Inflammatory macrophage (primary cell): ENCODE measurements at places on chromosomes 6 and 20.
A peak's percentile ranks its signal among the peaks of the same experiment; 100 is the strongest.

DNA sequence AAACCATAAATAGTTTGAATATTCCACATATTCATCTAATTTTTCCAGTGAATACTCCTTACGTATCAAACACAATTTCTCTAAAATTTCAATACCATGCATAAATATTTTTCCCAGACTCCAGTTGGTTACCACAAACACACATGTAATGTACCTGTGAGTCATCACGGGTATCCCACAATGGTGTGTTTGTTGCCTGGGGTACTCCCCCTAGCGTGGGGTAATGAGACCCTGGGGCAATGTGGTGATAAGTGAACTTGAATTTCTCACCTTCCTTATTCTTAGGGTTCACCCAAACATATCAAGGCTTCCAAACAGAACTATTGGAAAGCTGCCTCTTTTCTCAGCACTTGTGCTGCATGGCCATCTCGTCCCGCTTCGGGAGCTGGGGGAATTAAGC lies 51.0 kb downstream of the STX7 start:
- no peak for DNase-seq

DNA sequence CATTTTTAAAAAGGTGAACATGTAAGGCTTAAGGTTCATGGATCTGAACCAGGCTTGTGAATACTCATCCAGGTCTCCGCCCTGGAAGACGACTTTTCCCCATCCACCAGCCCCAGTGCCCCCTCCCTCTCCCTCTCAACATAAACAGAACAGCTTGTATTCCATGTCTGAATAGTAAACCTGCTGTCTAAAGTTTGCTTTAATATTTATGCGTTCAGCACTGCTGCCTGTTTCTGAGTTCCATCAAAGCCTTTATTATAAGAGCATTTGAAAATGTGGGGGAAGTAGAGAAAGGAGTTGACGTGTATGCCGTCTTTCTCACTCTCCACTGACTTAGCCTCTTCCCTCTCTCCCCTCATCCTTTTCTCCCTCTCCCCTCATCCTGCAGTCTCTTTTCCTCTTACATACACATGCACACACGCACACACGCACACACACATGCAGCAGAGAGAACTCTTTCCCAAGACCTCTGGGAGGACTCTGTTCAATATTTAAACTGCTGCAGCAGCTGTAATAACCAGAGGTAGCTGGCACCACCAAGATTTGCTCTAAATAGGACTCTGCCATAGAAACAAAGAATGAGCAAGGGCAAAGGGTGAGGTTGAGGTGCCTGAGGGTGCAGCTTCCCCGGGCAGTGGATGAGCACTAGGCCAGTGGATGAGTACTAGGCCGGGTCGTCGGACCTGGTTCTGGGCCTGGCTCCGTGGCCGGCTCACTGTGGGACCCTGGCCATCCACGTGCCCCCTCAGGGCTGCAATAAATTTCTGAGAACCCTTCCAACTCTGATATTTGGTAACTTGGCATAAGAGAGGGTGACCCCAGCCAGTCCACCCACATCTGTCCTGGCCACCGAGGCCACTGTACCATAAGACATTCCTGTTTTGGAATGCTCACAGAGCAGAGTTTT lies 35.4 kb upstream of the VSTM2L start:
- no peak for DNase-seq

DNA sequence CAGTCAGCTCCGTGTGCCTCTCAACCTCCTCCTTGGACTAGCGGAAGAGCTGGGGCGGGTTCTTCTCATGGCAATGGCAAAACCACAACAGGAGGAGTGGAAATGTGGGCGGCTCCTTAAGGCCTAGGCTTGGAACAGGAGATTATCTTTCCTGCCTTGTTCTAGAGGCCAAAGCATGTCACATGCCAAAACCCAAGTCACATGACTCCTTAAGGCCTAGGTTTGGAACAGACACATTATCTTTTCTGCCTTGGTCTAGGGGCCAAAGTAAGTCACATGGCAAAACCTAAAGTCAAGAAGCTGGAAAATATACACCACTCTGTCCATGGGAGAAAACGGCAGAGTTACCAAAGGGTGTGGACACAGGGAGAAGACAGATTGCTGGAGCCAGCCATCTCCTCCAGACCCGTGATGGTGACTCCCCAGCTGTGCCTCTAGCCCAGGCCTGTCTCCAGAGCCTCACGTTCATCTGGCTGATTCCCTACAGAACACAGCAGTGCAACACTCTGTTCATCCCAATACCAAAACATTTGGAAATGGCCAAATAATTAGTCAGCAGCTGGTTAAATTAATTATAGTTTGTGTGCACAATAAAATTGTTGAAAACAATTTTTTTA lies 34.2 kb downstream of the ANKRD60 start:
- no peak for DNase-seq

DNA sequence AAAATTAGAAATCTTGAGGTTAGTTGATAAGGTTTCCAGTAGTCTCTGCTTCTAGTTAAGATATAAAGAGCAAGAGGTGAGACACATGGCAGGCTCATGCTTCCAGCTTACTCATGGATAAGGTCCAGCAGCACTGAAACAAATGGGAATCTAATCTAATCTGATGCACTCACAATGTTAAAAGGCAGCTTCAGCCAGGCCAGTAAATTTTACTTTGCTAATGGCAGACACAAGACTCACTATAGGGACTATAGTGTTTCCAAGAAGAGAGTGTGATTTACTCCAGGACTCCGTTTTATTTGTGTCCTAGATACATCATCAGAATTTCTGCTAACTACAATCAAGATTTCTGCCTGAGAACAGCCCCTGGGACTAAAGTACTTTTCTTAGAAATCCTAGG lies 324.8 kb downstream of the SMOC2 start:
- no peak for DNase-seq

GRCh38 chr20:56628873-56629463 lies at the start of gene TFAP2C:
Gene TFAP2C (plus strand): TSS chr20:56629306. CDS start chr20:56629545, 239 bp downstream.
- no peak for DNase-seq

DNA sequence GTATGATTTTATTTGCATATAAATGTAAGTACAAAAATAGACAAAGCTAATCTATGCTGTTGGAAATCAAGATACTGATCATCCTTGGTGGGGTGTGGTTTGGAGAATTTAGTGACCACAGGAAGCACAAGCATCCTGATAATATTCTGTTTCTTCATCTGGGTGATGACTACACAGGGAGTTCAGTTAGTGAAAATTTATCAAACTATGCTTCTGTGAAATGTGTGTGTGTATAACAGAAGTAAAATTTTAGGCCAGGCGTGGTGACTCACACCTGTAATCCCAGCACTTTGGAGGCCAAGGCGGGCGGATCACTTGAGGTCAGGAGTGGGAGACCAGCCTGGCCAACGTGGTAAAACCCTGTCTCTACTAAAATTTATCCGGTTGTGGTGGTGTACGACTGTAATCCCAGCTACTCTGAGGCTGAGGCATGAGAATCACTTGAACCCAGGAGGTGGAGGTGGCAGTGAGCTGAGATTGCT lies 20.6 kb downstream of the ENPP3 start:
- no peak for DNase-seq

- DNase-seq, result no peak
Observed at GRCh38 chr20:21862259-21862946, 156.9 kb downstream of the PAX1 start.

DNA sequence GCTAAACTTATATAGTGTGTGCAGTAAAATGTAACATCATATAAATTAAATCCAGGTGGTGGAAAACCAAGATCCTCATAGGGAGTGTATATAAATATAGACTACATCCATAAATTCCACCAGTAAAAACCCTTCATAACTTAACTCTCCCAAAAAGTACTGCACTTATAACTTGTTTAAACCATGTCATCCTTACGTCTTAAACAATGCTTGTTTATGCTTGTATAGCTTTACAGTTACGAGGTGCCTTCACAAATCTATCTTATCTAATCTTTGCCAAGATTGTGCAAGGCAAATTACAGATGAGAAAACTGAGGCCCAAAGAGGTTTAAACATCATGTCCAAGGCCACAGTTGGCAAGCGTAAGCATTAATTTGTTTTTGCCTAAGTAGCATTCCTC lies 71.3 kb downstream of the BCAS1 start:
- DNase-seq, result no peak

- no peak for DNase-seq
Observed at GRCh38 chr6:149884617-149885016, 13.3 kb downstream of the RAET1E start.

DNA sequence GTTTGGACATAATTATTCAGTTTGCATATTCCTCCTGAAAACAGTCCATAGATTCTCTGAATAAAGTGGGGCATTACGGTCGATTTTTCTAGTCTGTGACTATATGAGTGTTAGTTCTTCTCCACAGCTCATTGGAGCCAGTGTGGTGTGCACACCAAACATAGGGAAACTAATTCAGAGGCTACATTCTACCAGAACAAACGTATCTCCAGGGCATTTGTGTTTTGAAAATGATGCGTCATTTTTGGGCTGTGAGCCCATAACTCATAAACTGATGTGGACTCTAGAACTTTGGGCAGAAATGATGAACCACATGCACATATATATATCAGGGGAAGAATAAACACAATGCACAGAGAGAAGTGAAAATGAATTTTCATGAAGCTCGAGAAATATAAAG lies 41.8 kb downstream of the C6orf58 start:
- no peak for DNase-seq

GRCh38 chr6:79250107-79250514 lies 15.6 kb upstream of the HMGN3 start:
- DNase-seq, result peak; percentile 24

DNA sequence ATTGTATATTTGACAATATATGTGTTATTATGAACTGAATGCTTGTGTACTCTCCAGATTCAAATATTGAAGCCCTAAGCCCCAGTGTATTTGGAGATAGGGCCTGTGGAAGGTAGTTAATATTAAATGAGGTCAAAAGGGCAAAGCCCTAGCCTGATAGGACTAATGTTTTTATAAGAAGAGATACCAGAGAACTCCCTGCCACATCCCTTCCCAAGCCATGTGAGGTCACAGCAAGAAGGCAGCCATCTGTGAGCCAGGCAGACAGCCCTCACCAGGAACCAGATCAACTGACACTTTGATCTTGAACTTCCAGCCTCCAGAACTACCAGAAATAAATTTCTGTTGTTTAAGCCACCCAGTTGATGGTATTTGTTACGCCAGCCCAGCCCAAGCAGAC lies 36.4 kb upstream of the FBXL4 start:
- DNase-seq, result no peak

DNA sequence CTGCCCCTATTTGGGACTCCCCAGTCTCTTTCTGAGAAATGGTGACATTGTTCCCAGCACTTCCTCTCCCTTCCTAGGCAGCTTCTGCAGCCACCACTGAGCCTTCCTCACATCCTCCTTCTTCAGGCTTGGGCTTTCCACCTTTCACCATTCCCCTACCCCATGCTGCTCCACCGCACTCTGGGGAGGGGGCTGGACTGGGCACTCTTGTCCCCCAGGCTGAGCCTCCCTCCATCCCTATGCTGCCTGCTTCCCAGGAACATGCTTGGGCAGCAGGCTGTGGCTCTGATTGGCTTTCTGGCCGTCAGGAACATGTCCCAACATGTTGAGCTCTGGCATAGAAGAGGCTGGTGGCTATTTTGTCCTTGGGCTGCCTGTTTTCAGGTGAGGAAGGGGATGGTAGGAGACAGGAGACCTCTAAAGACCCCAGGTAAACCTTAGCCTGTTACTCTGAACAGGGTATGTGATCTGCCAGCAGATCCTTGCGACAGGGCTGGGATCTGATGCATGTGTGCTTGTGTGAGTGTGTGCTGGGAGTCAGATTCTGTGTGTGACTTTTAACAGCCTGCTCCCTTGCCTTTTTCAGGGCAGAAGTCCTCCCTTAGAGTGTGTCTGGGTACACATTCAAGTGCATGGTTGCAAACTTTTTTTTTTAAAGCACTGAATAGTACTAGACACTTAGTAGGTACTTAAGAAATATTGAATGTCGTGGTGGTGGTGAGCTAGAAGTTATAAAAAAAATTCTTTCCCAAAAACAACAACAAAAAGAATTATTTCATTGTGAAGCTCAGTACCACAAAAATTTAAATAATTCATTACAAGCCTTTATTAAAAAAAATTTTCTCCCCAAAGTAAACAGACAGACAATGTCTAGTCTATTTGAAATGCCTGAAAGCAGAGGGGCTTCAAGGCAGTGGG lies 2.1 kb upstream of the CDKN1A start:
- DNase-seq, result peak; percentile 55

DNA sequence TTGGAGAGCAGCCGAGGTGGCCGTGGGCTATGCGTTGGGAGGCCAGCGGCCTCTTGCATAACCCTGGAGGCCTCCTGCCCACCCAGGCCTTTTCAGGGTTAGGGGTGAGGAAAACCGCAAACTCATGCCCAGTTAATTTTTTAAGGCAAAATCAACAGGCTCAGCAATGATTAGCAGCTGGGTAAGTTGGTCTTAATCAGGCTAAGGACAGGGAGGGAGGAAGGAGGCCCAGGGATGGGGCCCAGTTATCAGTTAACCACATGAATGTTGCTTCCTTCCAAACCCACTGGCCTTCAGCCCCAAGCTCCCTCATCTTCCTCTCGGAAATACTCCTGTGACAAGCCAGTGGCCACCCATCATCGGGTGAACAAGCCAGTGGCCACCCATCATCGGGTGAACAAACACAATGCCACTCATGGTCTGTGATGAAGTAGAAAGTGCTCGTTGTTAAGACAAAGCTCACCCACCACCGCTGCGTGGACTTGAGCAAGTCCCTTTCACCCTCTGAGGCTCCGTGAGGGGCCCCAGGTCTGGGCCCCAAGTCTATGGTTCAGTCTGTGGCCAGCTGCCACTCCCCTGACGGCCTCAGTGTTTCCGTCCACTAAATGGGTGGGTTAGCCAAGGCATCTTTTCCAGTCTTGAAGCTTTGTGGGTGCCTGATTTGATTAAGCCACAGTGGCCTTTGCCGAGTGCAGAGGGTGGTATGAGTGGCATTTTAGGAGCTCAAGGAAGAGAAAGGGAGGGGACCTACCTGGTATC lies 39.4 kb downstream of the HNF4A start:
- no peak for DNase-seq

GRCh38 chr6:33425668-33426577 lies 6.1 kb downstream of the SYNGAP1 start:
- peak; percentile 60 for DNase-seq

DNA sequence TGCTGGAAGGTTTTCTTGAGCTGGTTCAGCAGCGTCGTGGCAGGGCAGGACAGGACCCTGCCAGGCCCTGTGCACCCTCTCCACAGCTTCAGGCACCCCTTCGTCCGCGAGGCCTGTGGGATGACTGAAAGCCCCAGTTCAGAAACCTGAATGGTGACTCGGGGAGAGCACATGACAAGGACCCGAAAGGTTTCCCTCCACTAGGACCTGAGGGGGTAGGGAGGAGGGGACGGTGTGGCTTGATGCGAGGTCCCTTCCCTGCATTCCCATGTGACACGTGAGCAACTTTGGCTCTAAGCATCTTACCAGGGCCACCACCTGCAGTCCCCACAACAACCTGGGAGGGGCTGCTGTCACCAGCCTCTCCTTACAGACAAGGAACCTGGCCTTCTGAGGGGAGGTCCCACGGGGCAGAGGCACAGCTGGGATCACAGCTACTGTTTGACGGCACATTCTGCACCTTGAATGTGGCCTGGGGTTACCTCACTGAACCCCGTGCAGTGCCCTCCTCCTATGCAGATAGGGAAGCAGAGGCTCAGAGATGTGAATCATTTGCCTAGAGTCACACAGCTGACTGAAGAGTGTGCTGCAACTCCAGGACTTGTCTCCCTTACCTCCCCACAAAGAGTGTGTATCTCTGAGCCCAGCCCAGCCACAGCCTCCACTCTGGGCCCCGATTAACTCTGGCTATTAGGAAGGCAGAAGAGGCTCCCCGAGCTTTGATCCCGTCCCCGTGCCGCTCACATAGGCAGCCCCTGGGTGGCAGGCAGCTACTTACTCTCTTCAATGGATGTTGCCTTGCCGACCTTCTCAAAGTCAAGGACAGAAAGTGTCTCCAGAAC lies 84.6 kb downstream of the PTPN1 start:
- DNase-seq, result no peak

GRCh38 chr6:95321126-95321525 lies 256.2 kb upstream of the MANEA start:
- DNase-seq, result no peak
